ENCODE measurements at places on chromosomes 7 and 10. TPM values are rescaled to one million over a fixed set of nuclear protein-coding genes. Genes with fewer than 3 reads are reported as not detected.

- no peak for DNase-seq
- H3K27ac ChIP-seq: no peak overlapping the region
- no peaks in the 10 kb centered on the region for H3K27me3 ChIP-seq
Measured at GRCh38 chr7:6170571-6171531, 101.6 kb downstream of the CYTH3 start.

DNA sequence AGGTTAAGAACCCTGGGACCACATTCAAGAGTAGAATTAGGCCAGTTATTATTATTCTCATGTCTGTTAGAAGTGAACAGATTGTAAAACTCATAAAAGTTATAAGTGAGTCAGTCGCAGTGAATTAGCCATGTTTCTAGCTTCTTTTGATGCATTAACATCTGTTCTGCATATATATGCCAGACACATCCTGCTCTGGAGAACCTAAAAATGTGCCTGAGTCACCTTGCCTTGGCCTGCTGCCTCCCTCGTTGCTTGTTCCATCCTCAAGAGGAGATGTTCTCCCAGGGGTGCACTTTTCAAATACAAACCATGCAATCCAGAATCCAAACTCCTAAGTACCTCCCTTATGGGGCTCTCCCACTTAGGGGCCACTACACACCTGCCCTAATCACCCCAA lies 14.8 kb downstream of the TSPAN12 start:
- no peak overlapping the region for H3K4me3 ChIP-seq
- H3K4me1 ChIP-seq: no peaks in the 10 kb centered on the region
- DNase-seq: no peak
- no peaks in the 10 kb centered on the region for H3K27me3 ChIP-seq

The SPACDR gene
- total RNA-seq: 2.2 TPM

The SAMD9L gene
- 26.8 TPM for total RNA-seq

DNA sequence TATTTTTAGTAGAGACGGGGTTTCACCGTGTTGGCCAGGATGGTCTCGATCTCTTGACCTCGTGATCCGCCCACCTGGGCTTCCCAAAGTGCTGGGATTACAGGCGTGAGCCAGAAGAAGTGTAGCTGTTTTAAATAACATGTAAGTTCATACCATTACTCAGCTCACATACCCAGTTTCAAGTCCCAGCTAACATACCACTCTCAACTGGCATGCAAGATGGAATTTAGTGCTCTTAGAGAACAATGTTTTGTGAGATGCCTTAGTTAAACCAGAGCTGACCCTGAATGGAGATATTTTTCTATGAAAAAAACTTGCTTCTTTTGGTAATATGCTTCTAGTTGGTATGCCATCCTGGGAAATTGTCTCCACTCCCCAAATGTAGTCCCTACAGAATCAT lies 37.3 kb downstream of the HBP1 start:
- H3K36me3 ChIP-seq: peaks cover 29% of the 10 kb centered on the region
- DNase-seq: no peak
- H3K27me3 ChIP-seq: no peaks in the 10 kb centered on the region
- H3K4me3 ChIP-seq: no peak overlapping the region
- H3K4me1 ChIP-seq: no peaks in the 10 kb centered on the region

- peaks cover 50% of the 10 kb centered on the region for H3K36me3 ChIP-seq
- no peak overlapping the region for H3K4me3 ChIP-seq
- DNase-seq: no peak
- no peak overlapping the region for H3K27ac ChIP-seq
- no peaks in the 10 kb centered on the region for H3K27me3 ChIP-seq
Measured at GRCh38 chr7:149293338-149293737, 31.3 kb downstream of the ZNF783 start.

The DMBT1 gene
- total RNA-seq: not detected

The TRIM56 gene
- total RNA-seq: 68.0 TPM

DNA sequence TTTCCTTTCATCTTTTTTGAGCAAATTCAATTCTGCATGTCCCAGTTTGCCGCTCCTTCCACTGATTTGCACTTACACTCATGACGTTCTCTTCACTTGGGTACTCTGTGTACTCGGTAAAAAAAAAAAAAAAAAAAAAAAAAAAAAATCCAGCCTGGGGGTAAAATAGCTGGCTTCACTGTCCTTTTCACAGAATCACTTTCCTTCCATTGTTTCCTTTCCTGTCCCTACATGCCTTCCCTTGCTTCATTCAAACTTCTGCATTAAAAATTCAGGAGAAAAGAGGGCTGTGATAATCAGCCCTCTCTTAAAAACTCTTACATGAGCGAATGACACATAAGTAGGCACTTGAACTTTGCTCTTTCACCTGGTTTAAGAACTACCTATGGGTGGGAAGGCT lies 8.7 kb downstream of the ANKRD1 start:
- H3K27me3 ChIP-seq: no peaks in the 10 kb centered on the region
- H3K36me3 ChIP-seq: no peaks in the 10 kb centered on the region
- H3K4me3 ChIP-seq: no peak overlapping the region
- no peak for DNase-seq
- no peak overlapping the region for H3K27ac ChIP-seq

DNA sequence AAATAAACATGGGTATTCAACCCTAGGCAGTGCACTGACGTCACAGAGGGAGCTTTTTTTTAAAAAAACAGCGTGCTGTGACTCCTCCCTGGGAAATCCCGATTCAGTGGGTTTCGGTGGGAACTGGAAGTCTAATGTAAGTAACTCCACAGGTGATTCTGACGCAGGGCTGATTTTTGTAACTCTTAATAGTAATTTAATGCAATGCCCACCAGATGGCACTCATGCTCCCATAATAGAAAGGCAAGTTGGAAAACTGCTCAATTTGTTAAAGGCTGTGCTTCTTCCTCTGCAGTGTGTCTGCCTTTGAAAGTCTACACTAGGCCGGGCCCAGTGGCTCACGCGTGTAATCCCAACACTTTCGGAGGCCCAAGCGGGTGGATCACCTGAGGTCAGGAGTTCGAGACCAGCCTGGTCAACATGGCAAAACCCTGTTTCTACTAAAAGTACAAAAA lies 10.9 kb upstream of the RSU1 start:
- H3K36me3 ChIP-seq: no peaks in the 10 kb centered on the region
- DNase-seq: peak; percentile 69
- no peaks in the 10 kb centered on the region for H3K27me3 ChIP-seq
- no peaks in the 10 kb centered on the region for H3K4me1 ChIP-seq
- H3K4me3 ChIP-seq: no peak overlapping the region
- no peak overlapping the region for H3K27ac ChIP-seq

GRCh38 chr7:40824461-40824860 lies 689.7 kb downstream of the SUGCT start:
- H3K27ac ChIP-seq: no peak overlapping the region
- no peaks in the 10 kb centered on the region for H3K27me3 ChIP-seq
- no peak overlapping the region for H3K4me3 ChIP-seq
- no peak for DNase-seq
- no peaks in the 10 kb centered on the region for H3K36me3 ChIP-seq

GRCh38 chr7:124022551-124022950 lies 10.3 kb downstream of the TMEM229A start:
- no peaks in the 10 kb centered on the region for H3K4me1 ChIP-seq
- no peak overlapping the region for H3K27ac ChIP-seq
- DNase-seq: no peak
- H3K4me3 ChIP-seq: no peak overlapping the region
- H3K27me3 ChIP-seq: no peaks in the 10 kb centered on the region
- no peaks in the 10 kb centered on the region for H3K36me3 ChIP-seq

DNA sequence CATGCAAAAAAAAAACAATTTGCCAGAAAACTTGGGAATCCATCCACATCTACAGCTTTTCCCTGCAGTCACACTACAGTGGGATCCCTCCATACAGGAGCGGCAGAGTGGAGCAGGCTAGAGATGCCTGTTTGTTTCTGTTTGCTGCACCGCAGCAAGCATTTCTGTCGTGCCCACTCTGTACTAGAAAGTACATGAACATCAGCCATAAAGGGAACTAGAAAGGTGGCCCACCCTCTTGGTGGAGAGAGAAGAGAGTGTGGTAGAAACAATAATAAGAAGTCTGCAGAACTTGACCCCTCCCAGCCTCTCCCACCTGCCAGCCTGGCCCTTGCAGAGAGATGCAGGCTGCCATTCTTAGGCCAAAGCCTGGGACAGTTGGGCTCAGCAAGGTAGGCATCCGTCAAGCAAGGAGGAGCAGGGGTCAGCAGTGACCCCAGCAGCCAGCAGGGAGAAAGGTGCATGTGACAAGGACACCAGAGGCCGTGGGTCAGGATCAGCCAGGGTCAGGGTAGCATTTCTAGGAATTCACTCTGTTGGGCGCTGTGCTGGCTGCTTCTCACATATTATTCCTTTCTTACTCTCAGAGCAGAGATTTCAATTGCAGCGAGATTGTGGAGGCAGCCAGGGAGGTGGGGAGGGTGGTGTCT lies 171.8 kb downstream of the EGFR start:
- H3K36me3 ChIP-seq: no peaks in the 10 kb centered on the region
- no peaks in the 10 kb centered on the region for H3K4me1 ChIP-seq
- DNase-seq: no peak
- H3K27ac ChIP-seq: no peak overlapping the region
- no peak overlapping the region for H3K4me3 ChIP-seq

DNA sequence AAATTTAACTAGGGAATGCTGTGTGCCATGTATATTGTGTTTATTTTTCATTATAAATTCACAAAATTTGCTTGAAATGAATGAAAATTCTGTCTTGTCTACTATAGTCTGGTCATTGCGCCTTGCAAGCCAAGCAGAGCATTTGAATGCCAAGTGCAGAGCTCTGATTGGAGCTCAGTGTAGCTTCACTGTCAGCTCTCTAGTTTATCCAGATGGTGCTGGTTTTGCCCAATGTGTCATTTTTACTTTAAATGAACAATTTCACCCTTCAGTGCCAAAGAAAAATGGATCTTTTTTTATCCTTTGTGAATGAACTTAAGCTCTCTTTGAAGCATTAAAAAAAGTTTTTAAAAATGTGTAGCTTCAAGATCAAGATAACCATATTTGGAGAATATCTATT lies 225.6 kb upstream of the CACNA2D1 start:
- no peak overlapping the region for H3K27ac ChIP-seq
- H3K27me3 ChIP-seq: no peaks in the 10 kb centered on the region
- no peak for DNase-seq
- no peaks in the 10 kb centered on the region for H3K36me3 ChIP-seq
- H3K4me3 ChIP-seq: no peak overlapping the region

The C10orf105 gene
- total RNA-seq: 0.13 TPM

GRCh38 chr7:150860291-150860977 lies 8.1 kb downstream of the AOC1 start:
- no peaks in the 10 kb centered on the region for H3K27me3 ChIP-seq
- H3K4me3 ChIP-seq: no peak overlapping the region
- no peak overlapping the region for H3K27ac ChIP-seq
- no peak for DNase-seq
- H3K4me1 ChIP-seq: no peaks in the 10 kb centered on the region
- no peaks in the 10 kb centered on the region for H3K36me3 ChIP-seq

DNA sequence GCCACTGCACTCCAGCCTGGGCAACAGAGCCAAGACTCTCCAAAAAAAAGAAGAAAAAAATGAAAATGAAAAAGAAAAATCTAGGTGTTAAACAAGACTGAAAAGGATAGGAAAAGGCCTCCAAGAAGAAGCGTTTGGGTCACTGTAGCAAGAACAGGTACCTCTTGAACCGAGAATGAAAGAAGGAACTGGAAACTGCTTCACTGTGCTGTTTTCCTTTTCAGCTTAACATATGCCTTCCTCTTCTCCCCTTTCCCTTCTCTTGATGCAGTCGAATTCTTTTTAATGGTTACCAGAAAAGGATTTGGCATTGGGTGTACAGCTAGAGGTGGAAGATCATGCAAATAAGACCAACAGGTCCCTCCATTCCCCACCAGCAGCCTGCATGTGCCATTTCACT lies 28.1 kb downstream of the LRRC4 start:
- DNase-seq: no peak
- no peaks in the 10 kb centered on the region for H3K36me3 ChIP-seq
- no peaks in the 10 kb centered on the region for H3K4me1 ChIP-seq
- no peak overlapping the region for H3K27ac ChIP-seq
- no peaks in the 10 kb centered on the region for H3K27me3 ChIP-seq
- no peak overlapping the region for H3K4me3 ChIP-seq

- H3K27ac ChIP-seq: no peak overlapping the region
- no peak overlapping the region for H3K4me3 ChIP-seq
- H3K36me3 ChIP-seq: no peaks in the 10 kb centered on the region
- H3K4me1 ChIP-seq: no peaks in the 10 kb centered on the region
Measured at GRCh38 chr10:103120977-103121735, 71.9 kb downstream of the NT5C2 start.

- H3K36me3 ChIP-seq: no peaks in the 10 kb centered on the region
- no peak overlapping the region for H3K27ac ChIP-seq
- no peaks in the 10 kb centered on the region for H3K4me1 ChIP-seq
- no peaks in the 10 kb centered on the region for H3K27me3 ChIP-seq
- DNase-seq: no peak
Measured at GRCh38 chr7:137670222-137671064, 176.3 kb downstream of the DGKI start.

- DNase-seq: no peak
- H3K4me1 ChIP-seq: no peaks in the 10 kb centered on the region
- H3K27ac ChIP-seq: no peak overlapping the region
- H3K4me3 ChIP-seq: no peak overlapping the region
- H3K36me3 ChIP-seq: no peaks in the 10 kb centered on the region
- no peaks in the 10 kb centered on the region for H3K27me3 ChIP-seq
Measured at GRCh38 chr10:110792476-110793125, 79.1 kb upstream of the PDCD4 start.

GRCh38 chr7:25895792-25896171 lies 256.2 kb upstream of the NFE2L3 start:
- no peaks in the 10 kb centered on the region for H3K27me3 ChIP-seq
- no peak overlapping the region for H3K27ac ChIP-seq
- H3K36me3 ChIP-seq: no peaks in the 10 kb centered on the region
- DNase-seq: no peak

DNA sequence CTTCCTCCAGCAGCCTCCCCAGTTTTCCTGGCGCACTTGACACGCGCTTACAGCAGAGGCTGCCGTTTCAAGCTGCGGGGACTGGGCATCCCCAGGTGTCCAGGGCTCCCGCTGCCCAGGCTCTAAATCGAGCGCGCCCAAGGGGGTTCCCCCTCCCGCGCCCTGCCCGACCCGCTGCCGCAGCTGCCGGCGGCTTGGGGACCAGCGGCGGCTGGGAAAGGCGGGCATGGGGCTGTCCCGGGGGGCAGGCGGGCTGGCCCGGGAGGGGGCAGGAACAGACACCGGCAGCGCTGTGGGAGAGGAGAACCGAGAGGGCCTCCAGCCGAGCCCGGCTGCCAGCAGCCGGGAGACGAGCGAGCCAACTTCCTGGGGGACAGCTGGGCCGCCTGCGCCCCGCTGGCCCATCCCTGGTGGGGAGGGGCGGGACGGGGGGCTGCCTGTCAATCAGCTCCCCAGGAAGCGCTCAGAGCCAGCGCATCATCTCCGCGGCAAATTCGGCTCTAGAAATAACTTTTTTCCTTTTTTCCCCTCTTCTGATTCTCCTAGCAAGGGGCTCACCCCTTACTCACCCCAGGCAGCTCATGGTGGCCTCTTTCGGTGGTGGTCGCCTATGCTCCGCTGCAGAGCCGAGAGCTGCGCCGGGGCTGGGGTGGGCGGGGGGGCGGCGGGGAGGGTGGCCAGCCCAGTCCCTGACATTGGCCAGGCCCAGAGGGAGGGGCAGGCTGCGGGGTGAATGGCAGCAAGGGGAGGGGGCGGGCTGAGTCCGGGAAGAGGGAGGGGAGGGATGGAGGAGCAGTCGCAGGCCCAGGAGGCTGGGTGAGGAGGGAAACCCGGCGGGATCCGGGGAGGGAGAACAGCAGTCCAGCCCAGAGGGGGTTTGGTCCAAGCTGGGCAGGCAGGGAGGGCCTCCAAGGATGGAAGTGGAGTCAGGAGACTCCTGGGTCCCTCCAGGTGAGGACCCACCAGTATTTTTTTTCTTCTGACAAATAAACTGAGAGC lies 14.7 kb downstream of the GRID2IP start:
- no peak for DNase-seq
- no peaks in the 10 kb centered on the region for H3K36me3 ChIP-seq
- H3K27ac ChIP-seq: no peak overlapping the region
- no peaks in the 10 kb centered on the region for H3K27me3 ChIP-seq
- H3K4me1 ChIP-seq: no peaks in the 10 kb centered on the region
- H3K4me3 ChIP-seq: no peak overlapping the region
